ENCODE measurements at places on chromosomes 2 and 18.

- peak; percentile 80 for DNase-seq
Observed at GRCh38 chr2:158501301-158501700, 44.5 kb downstream of the PKP4 start.

- DNase-seq: no peak
Observed at GRCh38 chr2:69090820-69091219, 77.8 kb downstream of the ANTXR1 start.

- DNase-seq: no peak
Observed at GRCh38 chr2:147294825-147295392, 549.9 kb upstream of the ACVR2A start.

DNA sequence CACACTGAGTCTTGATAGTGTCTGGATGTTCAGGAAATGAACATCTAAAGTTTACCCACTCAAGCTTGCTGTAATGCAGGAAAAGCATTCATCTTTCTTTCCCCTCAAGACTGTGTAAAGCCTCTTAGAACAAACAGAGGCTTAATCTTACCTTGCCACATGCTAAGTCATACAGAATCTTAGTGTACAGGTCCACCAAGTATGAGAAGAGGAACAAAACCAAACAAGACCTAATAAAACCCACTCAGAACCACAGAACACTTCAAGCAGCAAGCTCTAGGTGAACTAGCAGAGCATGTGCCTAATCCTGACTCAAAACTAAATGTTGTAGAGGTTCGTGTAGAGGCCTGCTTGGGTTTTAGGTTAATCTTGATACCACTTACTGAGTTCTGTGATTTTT is 97.6 kb downstream of the SPTBN1 start:
- no peak for DNase-seq

GRCh38 chr2:188811522-188811921 is 162.7 kb upstream of the COL3A1 start:
- no peak for DNase-seq

DNA sequence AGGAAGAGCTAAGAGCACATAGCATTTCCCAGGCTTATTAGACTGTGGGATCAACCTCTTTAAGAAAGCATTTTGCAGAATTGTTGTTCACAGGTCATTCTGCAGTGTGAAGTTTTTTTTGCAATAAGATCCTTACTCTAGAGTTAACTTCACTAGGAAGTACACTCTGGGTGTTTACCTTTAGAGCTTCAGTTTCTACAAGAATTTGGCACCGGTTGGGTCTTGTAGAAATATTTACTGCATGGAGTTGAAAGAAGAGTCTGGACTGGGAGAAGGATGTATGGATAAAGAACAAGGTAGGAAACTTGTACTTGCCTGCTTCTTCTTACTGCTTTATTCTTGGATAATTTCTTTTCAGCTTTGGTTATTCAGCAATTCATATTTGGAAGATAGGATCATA is 944.9 kb upstream of the GYPC start:
- no peak for DNase-seq

DNA sequence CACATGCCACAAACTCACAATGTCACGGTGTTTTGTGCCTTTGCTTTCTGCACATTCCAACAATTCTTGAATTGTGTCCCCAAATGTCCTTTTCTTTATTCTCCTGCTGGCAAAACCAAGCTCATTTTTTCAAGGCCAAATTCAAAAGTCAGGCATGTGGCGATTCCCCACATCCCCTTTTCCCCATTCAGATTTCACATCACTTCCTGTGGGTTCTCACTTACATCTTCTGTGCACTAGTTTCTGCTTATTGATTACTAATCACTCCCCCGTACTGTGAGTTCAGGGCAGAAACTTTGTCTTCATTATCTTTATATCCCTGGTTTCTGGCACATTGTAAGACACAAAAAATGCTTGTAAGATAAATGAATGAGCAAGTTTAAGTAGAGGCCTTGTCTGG is 69.2 kb downstream of the AP1S3 start:
- no peak for DNase-seq

DNA sequence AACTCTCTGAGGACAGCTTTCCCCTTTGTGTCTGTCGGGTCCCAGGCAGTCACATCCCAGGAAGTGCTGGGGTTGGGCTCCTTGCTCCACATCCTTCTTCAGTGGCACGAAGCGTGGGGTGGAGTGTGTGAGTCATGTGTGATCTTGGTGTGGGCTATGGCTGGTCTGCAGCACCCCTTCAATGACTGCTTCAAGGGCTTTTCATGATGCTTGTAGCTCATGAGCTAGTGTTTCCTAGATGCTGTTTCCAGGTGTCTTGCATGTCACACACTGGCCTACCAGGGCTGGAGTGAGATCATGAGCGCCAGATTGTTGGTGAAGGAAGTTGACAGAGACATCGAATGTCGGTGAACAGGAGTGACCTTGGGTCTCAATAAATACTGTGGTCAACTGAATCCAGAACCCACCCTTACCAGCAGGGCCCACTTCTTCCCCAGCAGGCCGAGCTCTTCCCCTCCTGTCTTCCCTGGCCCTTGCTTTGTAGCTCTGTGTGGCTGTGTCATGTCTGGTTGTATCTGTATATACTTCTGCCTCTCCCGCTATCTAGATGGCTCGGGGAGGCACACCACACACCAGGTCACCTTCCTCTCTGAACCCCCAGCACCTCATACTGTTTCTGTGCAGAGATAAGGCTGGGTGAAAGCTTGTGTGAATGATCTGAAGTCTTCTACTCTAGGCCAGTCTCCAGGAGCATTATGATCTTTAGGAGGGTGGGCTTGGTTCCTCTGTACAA is 3.8 kb downstream of the C2orf92 start:
- no peak for DNase-seq

DNA sequence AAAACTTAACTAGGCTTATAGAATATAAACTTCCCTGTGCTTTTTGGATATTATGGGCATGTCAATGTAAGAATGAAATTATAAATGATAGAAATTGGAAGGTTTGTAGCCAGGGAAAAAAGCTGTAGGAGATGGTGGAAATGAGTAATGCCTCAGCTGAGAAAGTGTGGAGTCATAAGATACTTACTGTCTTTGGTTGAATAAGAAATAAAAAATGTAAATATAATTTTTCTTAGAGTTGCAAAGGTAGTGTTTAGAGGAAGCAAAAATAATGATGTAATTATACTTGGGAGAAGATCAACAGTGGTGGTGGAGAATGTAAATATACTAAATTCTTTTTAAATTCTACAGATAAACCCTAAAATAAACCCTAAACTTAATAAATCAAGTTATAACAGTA is 26.2 kb upstream of the RND3 start:
- no peak for DNase-seq

DNA sequence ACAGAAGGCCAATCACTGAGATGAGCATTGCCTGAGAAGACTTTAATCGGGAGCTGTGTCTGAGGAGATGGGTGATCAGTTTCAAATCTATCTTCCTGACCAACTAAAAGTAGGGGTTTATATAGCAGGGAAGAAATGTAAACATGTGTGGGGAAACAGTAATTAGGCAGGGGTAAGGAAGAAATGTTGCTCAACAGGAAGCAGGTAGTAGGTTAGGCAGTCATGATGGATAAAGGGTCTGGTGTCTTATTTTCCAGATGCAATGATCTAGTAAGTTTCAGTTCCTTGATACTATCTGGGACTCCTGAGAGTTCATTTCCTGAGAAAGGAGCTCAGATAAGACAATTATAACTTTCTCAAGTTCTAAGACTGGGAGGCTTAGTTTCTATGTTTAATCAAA is 33.8 kb upstream of the DNAJC10 start:
- DNase-seq: no peak

GRCh38 chr2:145799595-145800108 is 1279.7 kb upstream of the ZEB2 start:
- no peak for DNase-seq

DNA sequence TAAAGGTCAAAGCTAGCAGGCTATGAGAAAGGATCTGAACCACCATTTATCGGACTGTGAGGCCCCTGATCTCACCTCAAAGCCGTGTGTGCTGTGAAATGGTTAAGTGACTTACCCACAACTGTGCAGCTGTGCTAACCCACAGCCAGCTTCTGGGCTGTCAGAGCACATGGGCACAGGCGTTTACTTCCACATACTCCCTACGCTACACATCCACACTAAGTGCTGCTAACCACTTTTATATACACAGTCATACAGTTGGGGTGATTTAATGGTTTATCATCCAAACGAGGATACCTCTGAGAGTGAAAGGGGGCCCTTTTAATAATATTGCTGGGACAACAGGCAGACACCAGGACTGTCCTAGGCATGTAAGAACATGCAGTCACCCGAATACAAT is 37.3 kb downstream of the CYRIA start:
- no peak for DNase-seq

GRCh38 chr2:47644351-47644750 is 138.6 kb upstream of the MSH6 start:
- no peak for DNase-seq

- DNase-seq: no peak
Observed at GRCh38 chr2:85823951-85824350, 64.8 kb downstream of the ST3GAL5 start.

DNA sequence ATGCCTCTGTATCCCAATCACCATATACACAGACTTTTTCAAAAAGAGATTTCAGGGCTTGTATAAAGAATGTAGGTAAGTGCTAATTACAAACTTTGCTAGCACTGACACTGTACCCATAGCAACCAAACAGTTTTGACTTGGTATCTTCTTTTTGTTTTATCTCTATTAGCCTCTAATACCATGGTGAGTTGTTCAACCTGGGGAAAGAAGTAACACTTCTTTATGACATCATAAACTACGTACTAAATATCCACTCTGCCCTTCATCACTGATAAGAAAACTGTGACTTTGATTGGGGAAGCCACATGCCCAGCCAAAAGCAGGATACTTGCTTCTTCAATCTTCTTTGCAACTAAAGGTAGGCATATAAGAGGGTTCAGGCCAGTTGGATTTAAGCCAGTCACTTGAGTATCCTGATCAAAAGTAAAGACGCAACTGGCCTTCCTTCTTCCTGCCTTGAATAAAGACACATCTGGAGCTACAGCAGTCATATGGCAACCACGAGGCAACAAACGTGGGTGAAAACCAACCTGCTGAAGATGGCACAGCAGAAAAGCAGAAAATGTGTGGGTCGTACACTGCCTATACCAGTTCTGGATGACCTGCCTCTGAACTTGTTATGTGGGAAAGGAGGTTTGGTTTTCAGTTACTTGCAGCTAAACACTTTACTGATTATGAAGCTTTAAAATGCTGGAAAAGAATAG is 16.4 kb downstream of the THADA start:
- no peak for DNase-seq

DNA sequence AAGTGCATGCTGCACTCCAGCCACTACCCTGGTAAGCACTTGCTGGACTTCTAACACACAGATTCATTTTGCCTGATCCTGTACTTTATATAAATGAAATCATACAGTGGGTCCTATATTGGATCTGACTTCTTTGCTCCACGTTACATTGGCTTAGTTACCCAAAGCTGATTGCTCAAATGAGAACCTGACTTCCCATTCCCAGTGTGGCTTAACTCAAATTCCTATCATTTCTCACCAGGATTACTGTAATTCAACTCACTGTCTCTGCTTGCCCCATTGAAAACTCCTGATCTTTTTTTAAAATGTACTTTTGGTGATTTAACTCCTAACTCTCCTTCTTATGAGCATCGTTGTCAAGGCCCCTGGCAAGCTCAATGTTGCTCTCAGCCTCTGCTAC is 1.4 kb downstream of the RSAD2 start:
- DNase-seq: no peak

DNA sequence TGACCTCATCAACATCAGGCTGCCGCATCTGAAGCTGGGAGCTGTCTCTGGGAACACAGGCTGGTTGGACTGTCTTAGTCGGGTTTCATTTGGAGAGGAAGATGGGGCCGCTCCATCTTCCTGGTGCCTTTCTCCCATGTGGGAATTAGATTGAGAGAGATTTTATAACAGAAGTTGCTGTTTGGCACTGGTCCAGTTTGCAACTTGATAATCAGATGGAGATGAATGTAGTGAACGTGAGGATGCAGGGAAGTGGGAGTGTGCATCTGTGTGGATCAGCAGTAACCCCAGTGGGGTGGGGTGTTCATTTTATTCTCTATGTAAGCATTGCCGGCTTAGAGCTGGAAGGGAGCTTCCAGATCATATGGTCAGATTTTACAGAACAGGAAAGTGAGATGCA is 250.9 kb downstream of the DCDC2C start:
- no peak for DNase-seq
